ENCODE measurements at places on chromosomes 3 and 15. TPM values are rescaled to one million over a fixed set of nuclear protein-coding genes. Genes with fewer than 3 reads are reported as not detected.

The EIF4G1 gene
- 264 TPM for total RNA-seq

The FSIP1 gene
- 1.6 TPM for total RNA-seq

The ROPN1 gene
- total RNA-seq: not detected

The EBLN2 gene
- 0.43 TPM for total RNA-seq

The SLC24A5 gene
- not detected for total RNA-seq

The EIF4E3 gene
- total RNA-seq: 4.0 TPM

The TTLL13 gene
- total RNA-seq: 0.14 TPM
